ENCODE measurements at places on chromosomes 1 and 21.

- DNase-seq = no peak
These were observed 88.2 kb downstream of the KAZN start for GRCh38 chr1:14686701-14687100.

GRCh38 chr1:8438489-8438888, 120.6 kb downstream of the SLC45A1 start:
- DNase-seq = peak; percentile 46

DNA sequence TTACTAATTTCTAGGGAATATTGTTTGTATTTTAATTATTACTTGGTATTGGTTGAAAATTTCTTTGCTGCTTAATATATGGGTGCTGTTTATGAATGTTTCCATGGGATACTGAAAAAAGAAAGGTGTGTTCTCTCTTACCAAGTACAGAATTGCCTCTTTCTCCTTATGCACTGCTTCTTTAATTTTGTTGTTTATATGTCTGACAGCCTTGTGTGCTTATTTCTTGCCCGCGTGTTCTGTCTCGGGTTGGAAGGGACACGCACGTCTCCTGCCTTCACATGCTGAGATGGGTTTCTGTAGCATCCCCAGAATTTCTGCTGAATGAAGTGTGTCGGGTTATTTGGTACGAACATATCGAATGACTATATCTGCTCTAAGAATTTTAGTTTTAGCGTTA, 51.1 kb downstream of the AGPAT3 start:
- DNase-seq = no peak

DNA sequence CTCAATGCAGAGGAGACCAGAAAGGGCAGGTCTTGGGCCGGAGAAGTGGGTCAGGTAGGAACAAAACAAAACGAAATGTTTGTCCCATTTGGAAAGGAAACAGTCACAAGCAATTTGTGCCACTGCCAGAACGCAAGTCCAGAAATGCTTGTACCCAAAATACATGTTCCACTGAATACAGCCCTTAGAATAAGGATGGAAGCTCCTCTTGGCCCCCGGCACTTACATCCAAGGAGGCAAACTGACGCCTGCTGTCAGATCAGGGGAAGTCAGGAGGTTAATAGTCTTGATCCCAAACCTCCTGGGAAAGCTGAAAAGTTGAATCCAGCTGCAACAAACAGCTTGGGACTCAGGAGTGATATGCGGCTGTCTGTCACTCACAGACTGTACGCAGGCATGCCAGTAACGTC, 75.9 kb upstream of the GALNT2 start:
- no peak for DNase-seq

Measured in fibroblast of mammary gland (primary cell).